ENCODE measurements at places on chromosomes 13 and 19.
A peak's percentile ranks its signal among the peaks of the same experiment; 100 is the strongest.

- no peak for DNase-seq
Observed at GRCh38 chr13:107209824-107210722, 642.1 kb upstream of the ARGLU1 start.

DNA sequence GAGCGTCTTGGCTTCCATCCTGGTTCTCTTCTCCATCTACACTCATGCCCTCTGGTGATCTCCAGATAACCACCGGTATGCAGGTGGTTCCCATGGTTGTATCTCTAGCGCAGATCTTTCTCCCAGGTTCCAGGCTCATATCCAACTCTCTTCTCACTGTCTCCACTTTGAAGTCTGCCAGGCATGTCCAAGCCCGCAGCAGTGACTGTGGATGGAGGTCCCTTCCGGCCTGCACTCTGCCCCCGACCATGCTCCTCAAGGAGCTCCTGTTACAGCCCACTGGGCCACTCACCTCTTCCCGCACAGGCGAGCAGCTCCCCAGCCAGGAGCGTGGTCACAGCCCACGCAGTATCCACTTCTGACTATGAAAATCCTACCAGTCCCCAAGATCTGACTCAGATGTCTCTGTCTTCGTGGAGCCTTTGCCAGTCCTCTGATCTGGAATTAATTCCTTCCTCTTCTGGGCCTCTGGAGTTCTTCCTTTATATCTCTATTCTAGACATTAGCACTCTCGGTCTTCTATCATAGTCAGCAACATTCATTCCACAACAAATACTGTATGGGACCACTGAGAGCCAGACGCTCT, 100.2 kb downstream of the TEX26 start:
- DNase-seq, result no peak

DNA sequence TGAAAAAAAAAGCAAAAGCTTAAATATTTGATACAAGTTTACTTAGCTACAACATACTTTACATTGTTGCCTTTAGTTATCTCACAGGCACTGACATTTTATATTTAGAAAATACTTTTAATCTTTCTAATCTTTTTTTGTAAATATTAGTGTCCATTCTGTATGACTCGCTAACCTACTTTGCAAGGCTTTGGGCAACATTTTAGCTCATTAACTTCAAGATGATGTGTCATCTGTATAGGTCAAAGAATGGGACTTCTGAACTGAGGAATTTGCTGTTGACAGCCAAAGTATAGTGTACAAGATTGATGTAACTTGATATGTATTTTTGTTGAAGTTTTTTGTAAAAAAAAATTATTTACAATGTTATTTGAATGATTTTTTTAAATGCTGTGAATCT, 2.7 kb upstream of the C1QTNF9 start:
- DNase-seq, result no peak

GRCh38 chr13:74570834-74571233, 436.6 kb upstream of the KLF12 start:
- DNase-seq, result no peak

GRCh38 chr19:34332027-34332760, 32.8 kb upstream of the GPI start:
- no peak for DNase-seq

DNA sequence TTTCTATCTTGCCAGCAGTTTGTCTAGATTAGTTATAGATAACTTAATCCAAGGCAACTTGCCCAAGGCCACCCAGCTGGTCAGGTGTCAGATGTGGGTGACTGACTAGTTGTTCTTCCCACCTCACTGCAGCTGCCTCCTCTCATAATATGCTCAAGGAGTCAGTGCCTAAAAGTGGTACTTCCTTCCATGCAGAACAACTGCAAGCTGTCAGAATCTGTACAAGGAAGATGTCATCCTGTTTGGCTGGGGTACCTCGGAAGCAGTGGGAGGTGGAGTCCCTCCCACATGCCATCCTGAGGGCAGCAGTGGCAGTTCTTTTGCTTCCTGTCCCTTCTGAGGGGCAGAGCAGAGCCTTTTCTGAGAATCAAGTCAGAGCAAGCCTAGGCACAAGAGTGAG, 193.2 kb upstream of the RFC3 start:
- no peak for DNase-seq

DNA sequence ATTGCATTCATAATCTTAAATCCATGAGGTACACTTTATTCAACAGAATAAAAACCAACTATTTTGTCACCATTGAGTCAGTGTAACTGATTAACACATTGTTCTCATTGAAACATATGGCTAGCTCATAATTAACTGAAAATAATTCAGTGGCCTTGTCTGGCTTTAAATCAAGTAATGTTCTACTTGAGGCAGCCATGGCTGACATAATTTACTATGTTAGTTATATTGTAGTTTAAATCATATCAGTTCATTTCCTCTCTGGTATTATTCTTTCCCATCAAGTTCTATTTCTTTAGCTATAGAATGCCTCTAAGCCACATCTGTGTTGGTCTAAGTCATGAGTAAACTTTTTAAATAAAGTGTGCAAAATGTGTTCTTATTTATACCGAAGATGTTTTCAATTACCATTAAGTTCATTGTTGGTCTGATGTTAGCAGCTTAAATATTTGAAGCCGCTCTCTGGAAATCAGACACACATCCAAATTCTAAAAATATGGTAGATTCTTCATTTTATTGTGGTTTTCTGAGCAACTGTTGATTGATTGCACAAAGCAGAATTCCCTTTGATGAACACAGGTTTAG, 393.7 kb downstream of the GPC6 start:
- no peak for DNase-seq

GRCh38 chr13:112330479-112331381, 45.4 kb upstream of the SPACA7 start:
- DNase-seq, result no peak

- DNase-seq, result no peak
Observed at GRCh38 chr13:98856983-98857382, 104.5 kb upstream of the SLC15A1 start.

DNA sequence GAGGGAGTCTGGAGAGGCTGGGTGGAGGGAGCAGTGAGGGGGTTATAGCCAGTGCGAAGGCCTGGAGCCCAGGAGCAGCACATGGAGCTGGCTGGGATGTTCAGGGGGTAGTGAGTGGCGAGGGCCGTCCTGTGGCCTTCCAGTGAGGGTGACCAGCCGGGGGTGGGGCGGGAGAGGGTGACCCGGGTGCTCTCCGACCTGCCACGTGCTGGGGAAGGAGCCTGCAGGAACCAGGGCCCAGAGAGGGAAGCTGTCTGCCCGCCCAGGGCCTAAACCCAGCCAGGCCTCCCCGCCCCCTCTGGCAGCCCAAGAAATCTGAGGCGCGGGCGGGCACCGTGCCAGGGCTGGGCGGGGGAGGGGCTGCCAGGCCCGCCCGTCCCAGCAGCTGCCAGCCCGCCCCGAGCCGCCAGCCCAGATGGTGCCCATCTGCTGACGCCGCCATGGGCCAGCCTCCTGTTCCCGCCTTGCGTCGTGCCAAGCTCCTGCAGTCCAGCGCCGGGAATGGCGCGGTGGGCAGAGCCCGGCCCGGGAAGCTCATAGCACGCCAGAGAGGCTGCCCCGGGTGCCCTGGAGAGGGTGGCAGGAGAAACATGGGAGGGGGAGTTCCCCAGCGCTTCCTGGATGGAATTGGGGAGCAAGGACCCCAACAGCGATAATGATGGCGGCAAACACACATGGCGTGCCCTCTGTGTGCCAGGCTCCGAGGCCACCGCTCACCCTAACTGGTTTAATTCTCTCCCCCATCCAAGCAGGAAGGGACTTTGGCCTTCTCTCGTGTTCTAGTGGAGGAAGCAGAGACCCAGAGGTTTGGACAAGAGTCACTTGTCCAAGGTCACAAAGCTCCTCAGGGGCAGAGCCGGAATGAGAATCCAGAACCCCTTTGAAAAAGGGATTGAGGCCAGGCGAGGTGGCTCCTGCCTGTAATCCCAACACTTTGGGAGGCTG, 21.5 kb downstream of the NFIC start:
- DNase-seq, result no peak

- DNase-seq, result no peak
Observed at GRCh38 chr13:31200637-31200971, 829 bp downstream of the B3GLCT start.

GRCh38 chr19:50412419-50412818, 6.3 kb upstream of the SPIB start:
- DNase-seq, result no peak

DNA sequence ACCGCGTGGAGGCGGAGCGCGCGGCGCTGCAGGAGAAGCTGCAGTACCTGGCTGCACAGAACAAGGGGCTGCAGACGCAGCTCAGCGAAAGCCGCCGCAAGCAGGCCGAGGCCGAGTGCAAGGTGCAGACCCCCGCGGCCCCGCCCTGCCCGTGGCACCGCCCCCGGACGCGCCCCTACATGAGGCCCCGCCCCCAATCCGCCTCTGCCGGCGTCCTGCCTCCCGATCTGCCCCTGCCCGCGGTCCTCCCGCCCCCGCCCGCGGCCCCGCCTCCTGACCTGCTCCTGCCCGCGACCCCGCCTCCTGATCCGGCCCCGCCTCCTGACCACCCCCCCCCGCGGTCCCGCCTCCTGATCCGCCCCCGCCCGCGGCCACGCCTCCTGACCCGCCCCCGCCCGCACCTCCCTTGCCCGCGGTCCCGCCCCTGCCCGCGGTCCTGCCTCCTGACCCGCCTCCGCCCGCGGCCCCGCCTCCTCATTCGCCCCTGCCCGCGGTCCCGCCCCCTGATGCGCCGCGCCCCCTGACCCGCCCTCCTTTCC, 11.7 kb downstream of the PRR36 start:
- peak; percentile 66 for DNase-seq

Data from activated CD4-positive, CD25-positive, alpha-beta regulatory T cell treated with anti-CD3 and anti-CD28 coated beads, Interleukin-2, amount 50 U/mL, for 72 hours (primary cell).